ENCODE measurements at places on chromosomes 3 and 15.

DNA sequence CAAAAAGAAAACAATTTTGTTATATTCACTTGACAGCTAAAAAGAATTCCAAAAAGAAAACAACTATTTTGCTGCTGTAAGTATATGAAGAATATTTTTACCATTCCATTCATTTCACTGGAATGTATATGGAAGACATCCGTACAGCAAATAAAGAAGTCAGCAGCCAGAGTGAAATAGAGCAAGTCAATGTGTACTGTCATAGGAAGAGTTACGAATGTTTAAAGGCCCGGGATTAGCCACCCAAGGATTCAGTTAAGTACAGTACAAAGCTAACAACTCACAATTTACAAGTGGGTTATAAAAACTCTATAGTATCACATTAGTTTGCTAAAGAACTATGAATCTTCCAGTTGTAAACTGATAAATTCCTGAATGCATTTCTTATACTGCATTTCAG, 14.4 kb upstream of the XXYLT1 start:
- no peak for DNase-seq

DNA sequence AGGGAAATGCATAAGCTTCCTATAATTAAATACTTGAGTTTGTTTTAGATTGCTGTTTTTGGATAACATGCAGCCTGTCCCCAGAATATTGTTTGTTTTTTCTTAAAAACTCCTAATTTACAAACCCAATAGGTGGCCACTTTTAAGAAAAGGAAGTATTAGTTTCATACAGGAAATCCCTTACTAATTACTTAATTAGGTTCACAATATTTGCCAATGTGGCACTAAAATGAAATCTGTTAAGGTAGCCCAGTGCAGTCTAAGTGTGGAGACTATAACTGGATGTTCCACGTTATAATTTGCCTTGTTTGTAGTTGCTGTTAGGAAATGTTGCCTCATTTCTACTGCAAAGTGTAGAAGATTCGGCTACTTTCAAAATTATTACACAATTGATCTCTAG, 195.8 kb downstream of the BBX start:
- no peak for DNase-seq

DNA sequence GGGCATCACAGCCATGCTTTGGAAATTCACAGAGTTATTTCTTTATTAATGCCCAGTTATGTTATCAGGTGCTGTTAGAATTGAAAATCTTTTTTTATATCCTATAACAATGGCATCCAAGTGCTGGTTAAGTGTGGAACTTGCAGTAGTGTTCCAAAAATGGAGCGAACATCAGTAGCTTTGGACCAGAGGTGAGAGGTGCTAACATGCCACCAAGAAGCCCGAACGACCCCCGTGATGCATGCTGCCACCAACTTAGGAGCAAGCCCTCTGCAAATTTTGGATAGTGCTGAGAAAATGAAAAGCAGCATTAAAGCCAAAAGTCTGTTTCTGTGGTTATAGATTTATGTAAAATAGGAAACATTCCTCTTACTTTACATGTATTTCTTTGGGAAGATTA, 24.8 kb downstream of the RBP1 start:
- no peak for DNase-seq

- DNase-seq, result no peak
Measured at GRCh38 chr3:160941885-160942494, 163.2 kb downstream of the B3GALNT1 start.

Measured in Right ventricle myocardium inferior (tissue), 1 donor.